T1000 (cell line): ENCODE measurements at places on chromosomes 13 and 19.
A peak's percentile ranks its signal among the peaks of the same experiment; 100 is the strongest.

DNA sequence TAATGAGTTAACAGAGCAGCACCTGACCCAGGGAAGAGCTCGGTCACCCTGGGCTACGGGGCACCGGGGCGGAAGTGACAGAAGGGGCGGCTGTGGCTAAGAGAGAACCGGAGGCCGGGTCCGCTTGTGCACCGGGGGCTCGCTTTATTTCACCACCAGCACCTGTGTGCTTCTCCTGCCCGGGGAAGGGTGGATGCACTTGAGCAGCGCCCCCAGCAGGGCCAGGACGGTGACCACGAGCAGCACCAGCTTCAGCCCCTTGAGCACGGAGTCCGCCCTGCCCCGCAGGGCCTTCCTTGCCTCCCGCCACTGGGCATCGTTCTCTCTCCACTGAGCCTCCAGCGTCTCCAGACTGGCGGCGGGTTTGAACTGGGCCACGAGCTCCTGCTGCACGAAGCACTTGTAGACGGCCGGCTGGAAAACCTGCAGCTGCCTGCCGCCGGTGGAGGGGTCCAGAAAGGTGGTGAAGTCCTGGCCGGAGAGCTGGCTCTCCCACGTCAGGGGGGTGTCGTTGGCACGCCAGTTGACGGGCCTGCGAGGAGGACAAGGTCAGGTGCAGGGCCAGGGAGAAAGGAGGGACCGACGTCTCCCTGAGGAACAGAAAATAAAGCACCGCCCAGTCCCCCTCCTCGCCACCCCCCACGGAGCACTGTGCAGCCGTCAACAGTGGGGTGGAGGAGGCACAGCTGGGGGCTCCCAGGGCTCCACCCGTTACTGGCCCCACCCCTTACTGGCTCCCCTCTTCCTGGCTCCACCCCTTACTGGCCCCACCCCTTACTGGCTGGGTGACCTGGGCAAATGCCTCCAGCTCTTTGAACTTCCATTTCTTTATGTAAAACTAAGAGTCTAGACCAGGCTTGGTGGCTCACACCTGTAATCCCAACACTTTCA, 3.6 kb downstream of the FAM187B start:
- no peak for DNase-seq

DNA sequence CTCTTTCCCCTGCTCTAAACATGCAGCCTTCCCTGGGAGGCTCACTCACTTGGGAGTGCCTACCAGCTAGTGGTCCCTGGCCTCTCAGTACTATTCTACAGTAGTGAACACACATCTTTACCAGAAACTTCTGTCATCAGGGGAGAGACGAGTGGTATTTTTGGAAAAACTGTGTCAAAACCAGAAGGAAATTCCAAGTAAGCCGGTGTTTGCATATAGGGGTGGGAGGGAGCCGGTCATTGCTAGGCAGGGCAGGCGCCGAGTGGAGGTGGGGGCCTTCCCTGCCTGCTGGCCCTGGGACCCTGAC, 7.0 kb downstream of the RPS9 start:
- no peak for DNase-seq

GRCh38 chr13:97307882-97308624, 85.9 kb downstream of the MBNL2 start:
- DNase-seq = peak; percentile 58

DNA sequence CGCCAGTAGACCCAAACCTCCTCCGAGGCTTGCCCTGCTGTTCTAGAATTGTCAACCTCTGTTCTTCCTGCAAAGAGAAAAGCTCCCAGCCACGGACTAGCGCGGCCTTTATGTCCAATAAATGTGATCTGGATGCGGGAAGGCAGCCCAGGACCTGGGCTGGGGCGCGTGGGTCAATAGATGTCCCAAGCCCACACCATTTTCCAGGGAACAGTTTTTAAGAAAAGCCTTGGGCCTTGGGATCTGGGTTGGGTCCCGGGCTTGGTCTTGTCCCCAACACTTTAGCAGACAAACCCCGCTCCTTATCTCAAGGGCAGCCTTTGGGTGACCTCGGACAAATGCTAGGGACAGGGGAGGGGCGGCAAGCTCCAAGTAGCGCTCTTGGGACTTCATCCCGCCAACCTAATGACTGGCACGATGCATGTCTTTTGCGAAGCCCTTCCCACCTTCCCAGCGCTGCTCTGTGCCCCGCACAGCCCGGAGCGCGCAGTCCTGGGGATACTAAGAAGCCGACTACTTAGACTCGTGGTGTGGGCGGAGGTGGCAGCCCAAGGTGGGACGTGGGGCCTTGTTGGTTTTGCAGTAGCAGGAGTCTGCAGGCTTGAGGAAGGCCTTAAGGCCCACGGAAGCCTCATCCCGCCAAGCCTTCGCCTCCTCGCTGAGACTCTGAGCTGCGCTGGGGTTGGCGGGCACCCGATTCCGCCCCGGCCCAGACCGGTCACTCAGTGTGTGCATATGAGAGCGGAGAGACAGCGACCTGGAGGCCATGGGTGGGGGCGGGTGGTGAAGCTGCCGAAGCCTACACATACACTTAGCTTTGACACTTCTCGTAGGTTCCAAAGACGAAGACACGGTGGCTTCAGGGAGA, 10.8 kb downstream of the SOX21 start:
- DNase-seq = no peak

GRCh38 chr19:28514166-28514565, 698.8 kb downstream of the UQCRFS1 start:
- no peak for DNase-seq

DNA sequence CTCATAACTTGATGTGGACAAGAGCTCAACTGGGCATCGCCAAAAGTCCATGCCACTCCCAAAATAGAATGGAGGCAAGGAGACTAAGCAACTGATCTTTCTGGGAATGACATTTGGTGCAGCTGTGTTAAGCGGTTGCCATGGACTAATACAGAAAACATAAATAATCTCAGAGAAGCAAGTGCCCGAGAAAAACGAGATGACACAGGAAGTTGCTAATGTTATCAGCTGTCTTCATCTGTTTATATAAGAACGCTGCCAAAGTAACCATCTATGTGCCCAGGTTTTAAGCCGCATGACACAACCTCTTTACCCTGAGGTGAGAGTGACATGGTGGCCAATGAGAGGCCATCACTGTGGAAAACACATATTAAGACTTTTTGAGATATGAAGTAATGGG, 54.9 kb upstream of the SACS start:
- peak; percentile 20 for DNase-seq

- DNase-seq = no peak
Observed at GRCh38 chr19:50843701-50844221, 10.4 kb upstream of the KLK15 start.

GRCh38 chr19:10112037-10112761, 706 bp downstream of the P2RY11 start:
- no peak for DNase-seq

DNA sequence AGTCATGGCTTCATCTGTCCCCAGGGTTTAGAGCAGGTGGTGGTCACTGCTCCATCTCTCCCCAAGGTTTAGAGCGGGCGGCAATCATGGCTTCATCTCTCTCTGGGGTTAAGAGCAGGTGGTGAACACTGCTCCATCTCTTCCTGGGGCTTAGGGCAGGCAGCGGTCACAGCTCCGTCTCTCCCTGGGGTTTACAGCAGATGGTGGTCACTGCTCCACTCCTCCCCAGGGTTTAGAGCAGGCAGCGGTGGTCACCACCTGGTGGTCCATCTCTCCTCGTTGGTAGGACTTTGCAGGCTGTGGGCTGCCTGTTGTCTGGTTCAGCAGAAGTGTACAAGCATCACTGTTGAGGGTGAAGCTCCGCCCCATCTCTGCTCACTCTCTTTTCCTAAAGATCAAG, 52.8 kb upstream of the ARHGEF7 start:
- DNase-seq = no peak
